ENCODE measurements at places on chromosomes 12 and 14.
A peak's percentile ranks its signal among the peaks of the same experiment; 100 is the strongest.

DNA sequence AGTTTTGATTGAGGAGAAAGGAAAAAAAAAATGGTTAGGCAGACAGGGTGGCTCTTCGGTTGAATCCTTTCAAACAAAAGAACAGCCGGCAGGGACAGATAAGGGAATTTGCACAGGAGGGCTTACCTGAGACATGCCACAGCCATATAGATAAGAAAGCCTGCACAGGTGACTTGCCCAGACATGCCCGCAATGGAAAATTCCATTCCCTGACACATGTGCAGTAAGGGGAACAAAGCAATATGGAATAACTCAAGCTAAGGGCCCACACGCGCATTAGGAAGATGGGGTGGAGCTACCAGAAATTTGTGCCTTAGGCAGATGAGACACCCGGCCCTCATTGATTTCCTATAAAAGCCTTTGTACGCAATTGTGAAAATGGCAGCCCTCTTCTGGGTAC lies 86.7 kb downstream of the TMEM260 start:
- DNase-seq: no peak

- DNase-seq: no peak
Observed at GRCh38 chr12:44038411-44038810, 202.5 kb downstream of the TMEM117 start.

DNA sequence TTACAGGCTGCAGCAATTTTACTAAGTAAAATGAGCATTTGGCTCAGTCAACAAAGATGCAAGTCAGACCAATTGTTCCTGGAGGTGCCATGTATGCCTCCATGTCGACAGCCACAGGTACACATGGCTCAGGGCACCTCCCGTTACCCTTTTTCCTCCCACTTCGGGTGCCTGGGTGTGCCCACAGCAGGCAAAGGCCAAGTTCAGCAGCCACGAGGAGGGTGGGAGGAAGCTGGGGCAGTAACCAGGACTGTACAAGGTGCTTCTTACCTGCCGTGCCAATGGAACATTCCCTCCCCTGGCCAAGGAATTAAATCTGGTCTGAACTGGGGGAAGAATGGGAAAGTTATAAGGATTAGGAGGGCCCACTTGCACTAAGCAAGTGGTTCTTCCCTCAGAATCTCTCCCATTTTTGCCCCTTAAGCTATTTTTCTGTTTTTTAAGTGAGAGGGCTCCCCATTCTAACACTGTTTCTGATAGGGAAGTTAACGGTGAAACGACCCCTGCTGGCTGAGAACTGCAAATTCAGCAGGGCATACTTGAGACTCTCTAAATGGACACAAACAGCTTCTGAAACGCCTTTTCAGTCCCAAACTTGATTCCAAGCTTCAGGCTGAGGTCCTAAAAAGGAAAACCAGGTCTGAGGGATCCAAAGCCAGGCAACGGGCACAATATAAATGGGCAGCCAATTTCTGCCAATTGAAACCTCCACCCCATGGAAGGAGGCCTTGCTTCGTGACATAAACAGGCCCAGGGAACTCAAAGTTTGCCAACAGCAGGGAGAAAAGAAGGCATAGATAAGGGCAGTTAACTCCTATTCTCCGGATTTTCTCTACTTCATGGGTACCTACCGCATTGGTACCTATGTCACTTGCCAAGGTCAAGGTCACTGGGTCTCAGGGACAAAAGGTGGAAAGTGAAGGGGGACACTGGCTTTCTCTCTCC lies 24.8 kb downstream of the CLECL1 start:
- peak; percentile 68 for DNase-seq

DNA sequence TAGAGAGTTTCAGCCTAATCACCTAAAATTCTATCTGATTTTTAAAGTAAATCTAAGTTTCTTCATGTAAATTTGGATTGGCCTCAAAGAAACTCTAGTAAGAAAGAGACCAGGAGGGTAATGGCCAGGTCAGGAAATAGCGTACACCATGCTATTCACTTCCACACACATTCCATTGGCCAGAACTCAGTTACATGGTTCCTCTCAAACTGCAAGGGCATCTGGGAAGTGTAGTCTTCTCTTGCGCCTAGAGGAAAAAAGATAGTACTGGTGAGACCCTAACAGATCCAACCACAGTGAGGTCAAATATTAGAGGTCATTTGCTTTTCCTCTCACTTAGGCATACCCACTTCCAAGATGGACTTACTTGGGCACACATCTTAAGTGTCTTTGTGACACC lies 39.1 kb downstream of the MBIP start:
- DNase-seq: no peak

DNA sequence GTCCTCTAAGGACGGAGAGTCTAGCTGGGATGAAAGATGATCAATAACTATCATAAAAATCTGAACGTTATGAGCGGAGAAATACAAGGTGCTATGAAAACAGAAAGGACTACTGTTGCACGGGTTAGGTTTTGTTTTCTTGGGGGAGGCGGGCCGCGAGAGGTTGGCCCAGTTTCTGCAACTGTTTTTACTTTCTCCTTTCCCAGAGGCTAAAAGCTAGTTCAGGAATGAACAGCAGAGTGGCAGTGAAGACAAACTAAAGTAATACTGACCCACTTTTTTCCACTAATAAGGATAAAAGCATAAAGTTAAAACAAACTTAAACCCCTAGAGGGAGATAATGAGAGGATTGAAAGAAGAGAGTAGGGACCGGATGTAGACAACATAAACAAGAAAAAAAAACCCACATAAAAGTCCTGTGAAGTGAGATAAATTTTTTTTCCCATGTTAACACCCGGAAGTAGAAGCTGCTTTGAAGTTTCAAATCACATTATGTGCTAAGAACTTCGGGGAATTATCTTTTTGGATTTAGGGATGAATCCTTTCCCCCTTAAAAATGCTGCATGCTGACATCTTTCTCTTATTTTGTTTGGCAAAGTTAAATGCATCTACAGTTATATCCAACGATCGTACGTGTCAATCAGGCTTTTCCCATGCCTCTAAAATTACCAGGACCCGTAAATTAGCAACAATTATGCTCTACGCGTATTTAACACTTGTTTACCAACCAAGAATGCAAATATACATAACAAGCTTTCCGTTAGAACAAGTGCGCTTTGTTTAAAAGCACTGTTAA lies 1.0 kb upstream of the CDK17 start:
- peak; percentile 88 for DNase-seq

DNA sequence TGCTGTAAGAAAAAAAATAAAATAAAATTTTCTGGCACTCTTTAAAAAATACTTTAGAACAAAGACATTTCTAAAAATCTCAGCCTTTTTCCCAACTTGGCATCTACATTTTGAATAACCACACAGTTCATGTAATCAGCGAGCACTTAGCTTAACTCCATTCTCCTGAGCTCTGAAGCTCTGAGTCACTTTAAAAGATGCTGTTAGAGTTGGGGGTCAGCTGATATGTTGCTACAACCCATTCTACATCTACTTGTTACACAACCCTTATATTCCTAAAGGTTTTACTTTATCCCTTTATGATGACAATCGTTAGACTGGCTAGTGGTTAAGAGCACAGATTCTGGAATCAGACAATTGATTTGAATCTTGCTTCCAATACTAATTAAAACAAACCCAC lies 48.3 kb downstream of the SLC41A2 start:
- no peak for DNase-seq

GRCh38 chr14:22653012-22653621 lies 9.0 kb upstream of the OR6J1 start:
- DNase-seq: peak; percentile 62

- DNase-seq: no peak
Observed at GRCh38 chr12:69648476-69648875, 37.8 kb upstream of the LRRC10 start.

- DNase-seq: no peak
Observed at GRCh38 chr14:39182770-39183684, 8.0 kb downstream of the PNN start.

DNA sequence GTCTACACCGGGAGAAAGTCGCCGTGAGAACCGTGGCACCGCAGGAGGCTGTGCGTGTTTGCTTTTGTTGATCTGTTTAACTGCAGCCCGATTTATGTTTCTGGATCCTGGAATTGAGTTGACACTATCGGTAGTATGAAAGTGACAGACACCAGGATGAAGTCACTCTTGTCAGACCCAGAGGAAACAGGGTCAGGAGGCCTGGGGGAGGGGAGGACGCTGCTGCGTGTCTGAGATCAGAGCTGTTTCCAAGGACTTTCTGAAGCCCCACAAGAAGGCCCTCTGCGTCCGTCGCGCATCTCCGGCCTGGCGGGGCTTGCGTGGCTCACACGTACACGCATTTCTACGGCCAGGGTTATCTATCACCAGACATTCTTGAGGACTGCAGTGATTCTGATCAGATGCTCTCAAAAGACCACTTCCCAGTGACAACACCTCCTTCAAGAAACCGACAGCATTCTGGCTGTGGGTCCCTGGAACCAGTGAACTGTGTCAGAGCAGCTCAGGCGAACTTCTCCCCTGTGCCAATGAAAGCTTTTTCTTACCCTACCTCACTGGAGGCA lies 263.4 kb downstream of the ADGRD1 start:
- DNase-seq: no peak

DNA sequence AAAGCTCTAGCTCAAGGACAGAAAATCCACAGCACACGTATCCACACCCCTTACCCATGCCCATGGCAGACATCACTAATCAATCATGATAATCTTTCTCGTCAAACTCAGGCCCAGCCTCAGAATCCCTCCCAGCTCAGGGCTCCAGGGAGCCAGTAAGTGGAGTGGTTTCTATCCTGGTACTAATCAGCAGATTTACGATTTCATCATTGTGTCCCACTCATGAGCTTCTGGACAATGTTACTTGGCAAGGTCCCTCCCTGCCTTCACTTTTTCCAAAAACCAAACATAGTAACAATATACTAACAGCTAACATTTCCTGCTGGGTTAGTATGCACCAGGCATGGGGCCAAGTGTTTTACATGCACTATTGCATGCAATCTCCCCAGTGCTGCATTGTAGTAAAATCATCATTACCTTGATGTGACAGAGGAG lies 45.8 kb upstream of the NCOR2 start:
- DNase-seq: no peak

DNA sequence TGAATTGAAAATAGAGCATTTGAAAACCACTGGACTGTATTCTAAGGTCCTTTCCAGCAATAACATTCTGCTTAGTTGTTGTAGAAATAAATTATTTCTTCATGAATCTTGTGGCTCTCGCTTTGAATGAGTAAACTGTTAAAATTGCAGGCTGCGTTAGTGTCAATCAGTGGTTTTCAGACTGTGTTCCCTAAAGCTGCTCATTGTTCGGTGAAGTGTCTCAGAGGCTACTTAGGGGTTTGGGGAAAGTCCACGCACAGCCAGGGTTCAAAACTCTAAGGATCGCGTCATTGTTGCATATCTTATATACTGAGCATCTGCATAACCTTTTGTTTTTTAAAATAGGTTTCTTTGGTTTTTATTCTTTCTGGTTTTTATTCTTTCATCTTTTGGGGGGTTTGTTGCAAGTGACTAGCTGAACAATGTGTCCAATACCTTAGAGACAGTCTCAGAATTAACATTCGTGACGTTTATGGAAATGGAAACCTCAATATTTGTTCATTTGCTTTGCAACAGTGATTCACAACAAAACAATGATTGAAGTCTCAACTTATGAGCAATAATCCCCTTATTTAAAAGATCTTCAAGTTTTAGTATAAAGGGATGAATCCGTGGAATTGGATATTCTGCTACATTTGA lies 108.1 kb downstream of the TTLL5 start:
- no peak for DNase-seq

DNA sequence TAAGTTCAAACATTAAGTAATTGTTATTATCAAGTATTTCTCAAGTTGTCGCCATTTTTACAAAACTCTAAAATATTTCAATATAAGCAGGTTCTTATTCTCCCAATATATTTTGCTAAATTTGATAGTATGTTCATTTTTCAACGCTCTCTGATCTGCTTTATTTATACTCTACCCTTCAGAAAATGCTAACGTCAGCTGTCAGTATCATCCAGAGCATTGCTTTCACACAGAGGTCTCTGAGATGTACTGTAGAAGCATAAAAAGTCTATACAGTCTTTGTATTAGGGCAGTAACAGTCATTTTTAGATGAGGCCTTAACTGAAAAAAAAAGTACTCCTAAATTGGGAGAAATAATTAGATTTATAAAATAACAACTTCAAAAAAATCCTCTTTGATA lies 533.1 kb upstream of the LRFN5 start:
- no peak for DNase-seq

DNA sequence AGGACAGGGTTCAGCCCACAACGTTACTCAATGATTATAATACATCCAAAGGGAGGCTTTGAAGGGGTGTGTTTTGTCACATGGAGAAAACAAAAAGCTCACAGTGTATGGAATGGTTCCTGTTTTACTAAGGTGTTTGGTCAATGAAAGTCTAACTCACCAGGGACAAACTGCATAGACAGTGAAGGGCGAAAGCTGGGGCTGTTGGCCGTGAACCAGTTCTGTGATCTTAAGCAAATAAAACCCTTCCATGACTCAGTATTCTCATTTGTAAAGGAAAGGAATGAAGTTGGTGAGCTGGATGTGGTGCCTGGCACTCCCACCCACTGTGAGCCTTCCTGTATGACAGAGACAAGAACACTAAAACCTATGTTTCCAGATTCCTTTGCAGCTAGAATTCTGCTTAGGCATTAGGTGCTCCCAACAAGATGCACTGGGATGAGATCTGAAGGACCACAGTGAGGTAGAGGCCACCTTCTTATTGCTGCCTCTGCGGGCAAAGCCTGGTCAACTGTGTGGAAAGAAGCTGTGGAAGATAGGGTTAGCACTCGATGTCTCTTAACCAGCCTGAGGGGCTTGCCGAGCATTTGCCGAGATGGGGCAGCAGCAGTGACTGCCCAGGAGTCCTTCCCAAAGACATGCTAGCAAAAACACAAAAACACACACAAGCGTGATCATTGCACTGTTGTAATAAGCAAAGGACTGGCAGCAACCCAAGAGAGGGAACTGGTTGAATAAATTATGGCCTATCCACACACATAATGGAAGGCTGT lies 48.5 kb downstream of the VCPKMT start:
- DNase-seq: no peak

- DNase-seq: no peak
Observed at GRCh38 chr14:73461478-73462047, 3.2 kb upstream of the NUMB start.

- DNase-seq: no peak
Observed at GRCh38 chr12:50894241-50894640, 51.5 kb downstream of the TMPRSS12 start.

DNA sequence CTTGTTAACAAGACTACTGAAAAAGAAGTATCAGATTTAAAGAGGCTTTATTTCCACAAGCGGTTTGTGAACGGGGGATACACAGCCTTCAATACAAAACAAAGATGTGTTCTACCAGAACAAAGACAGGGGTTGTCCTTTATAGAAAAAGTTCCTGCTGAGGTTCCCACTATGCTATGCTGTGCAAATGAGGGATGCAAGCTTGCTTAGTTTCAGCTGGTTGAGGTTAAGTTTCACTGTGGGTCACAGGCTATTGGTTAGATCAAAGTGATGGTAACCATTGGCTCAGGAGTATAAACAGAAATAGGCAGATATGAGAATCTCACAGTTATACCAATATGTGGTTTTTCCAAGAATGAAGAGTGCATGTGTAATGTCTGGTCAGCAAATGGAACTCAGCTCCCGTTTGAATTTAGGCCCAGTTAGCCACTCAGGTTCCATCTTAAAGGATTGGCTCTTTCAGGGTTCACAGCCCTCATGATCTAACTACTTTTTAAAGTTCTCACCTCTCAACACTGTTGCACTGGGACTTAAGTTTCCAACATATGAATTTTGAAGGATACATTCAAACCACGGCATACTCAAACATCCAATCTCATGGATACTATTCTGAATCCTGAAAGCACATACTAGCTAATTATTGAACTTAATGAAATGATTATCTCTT lies 215.4 kb upstream of the DCN start:
- no peak for DNase-seq

All from hematopoietic multipotent progenitor cell treated with erythropoietin and hydrocortisone succinate and interleukin-3 and kit ligand, for 15 days (in vitro differentiated cells).